Vagina (tissue), 2 donors: ENCODE measurements at places on chromosomes 6 and 20.

DNA sequence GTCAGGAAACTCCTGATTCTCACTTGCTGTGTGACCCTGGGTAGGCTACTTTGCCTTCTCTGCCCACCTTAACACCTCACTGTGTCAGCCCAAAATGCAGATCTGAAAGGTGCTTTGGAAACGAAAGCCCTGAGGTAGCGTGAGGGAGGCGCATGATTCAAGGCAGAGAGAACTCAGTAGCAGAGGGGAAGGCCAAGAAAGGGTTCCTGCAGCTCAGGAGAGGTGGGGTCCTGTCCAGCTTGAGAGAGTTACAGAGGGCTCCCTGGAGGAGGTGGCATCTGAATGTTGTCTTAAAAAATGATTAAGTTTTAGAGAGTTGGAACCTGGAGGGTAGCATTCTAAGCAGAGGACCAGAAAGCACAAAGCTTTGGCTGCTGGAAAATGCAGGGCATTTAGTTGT, 13.6 kb downstream of the TGM2 start:
- no peaks in the 10 kb centered on the region for H3K36me3 ChIP-seq
- no peak overlapping the region for H3K4me3 ChIP-seq
- H3K27ac ChIP-seq = peak overlapping the region; percentile 80
- H3K27me3 ChIP-seq = no peaks in the 10 kb centered on the region

- no peak for DNase-seq
- no peaks in the 10 kb centered on the region for H3K36me3 ChIP-seq
- H3K4me3 ChIP-seq = no peak overlapping the region
Observed at GRCh38 chr20:60583741-60584140, 625.5 kb downstream of the CDH26 start.

- peak overlapping the region; percentile 15 for H3K4me3 ChIP-seq
- peaks cover 74% of the 10 kb centered on the region for H3K4me1 ChIP-seq
- DNase-seq = no peak
Observed at GRCh38 chr20:19886661-19887288, 128.7 kb downstream of the RIN2 start.

GRCh38 chr20:33400812-33401183, 521 bp downstream of the CDK5RAP1 start:
- H3K36me3 ChIP-seq = peaks cover 9% of the 10 kb centered on the region
- H3K4me1 ChIP-seq = peaks cover 40% of the 10 kb centered on the region
- H3K27me3 ChIP-seq = no peaks in the 10 kb centered on the region
- H3K27ac ChIP-seq = peak overlapping the region; percentile 76

GRCh38 chr20:60327971-60328660, 369.9 kb downstream of the CDH26 start:
- no peaks in the 10 kb centered on the region for H3K4me1 ChIP-seq
- no peaks in the 10 kb centered on the region for H3K36me3 ChIP-seq
- DNase-seq = no peak
- no peaks in the 10 kb centered on the region for H3K27me3 ChIP-seq
- no peak overlapping the region for H3K27ac ChIP-seq

DNA sequence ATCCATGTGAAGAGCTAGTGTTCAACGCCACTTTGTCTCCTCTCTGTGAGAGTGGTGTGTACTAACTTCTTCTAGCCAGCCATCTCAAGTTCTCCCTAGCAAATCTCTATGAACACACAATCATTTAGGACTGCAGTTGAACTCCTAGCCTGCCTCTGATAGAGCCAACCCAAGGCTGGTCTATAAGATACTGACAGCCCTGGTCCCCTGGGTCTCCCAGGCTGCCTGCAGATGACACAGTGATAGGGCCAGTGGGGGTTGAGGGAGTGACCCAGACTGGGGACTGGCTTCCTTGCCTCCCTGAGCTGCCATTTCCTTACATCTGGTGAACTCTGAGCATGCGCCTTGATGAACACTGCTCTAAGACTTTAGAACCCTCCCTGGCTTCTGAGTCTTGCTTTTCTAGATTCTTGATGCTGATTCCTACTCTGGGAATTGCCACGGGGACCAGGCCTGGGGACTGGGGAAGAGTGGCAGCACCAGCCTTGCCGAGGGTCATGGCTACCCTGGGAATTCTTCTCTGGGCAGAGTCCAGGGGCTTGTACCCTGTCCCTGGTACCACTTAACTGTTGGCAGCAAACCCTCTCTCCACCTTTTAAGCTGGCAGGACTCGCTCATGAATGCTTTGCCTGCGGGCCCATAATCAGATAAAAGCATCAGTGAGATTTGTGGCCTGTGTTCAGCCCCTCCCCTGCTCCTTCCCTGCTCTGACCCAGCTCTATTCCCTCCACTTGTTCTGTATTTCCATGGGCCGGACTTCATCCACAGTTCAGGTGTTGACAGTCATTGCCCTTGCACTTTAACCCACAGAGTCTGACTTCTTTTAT, 130.8 kb upstream of the CHD6 start:
- no peak for DNase-seq
- H3K4me1 ChIP-seq = no peaks in the 10 kb centered on the region
- H3K27me3 ChIP-seq = no peaks in the 10 kb centered on the region
- H3K4me3 ChIP-seq = no peak overlapping the region
- no peak overlapping the region for H3K27ac ChIP-seq
- H3K36me3 ChIP-seq = no peaks in the 10 kb centered on the region

- no peak for DNase-seq
- no peaks in the 10 kb centered on the region for H3K4me1 ChIP-seq
- no peaks in the 10 kb centered on the region for H3K36me3 ChIP-seq
Observed at GRCh38 chr6:22590423-22590822, 21.1 kb downstream of the HDGFL1 start.

- H3K27me3 ChIP-seq = no peaks in the 10 kb centered on the region
- H3K4me3 ChIP-seq = peak overlapping the region; percentile 29
- no peak for DNase-seq
- H3K36me3 ChIP-seq = no peaks in the 10 kb centered on the region
- H3K27ac ChIP-seq = peak overlapping the region; percentile 31
Observed at GRCh38 chr6:43269273-43270007, 26.2 kb downstream of the TTBK1 start.

DNA sequence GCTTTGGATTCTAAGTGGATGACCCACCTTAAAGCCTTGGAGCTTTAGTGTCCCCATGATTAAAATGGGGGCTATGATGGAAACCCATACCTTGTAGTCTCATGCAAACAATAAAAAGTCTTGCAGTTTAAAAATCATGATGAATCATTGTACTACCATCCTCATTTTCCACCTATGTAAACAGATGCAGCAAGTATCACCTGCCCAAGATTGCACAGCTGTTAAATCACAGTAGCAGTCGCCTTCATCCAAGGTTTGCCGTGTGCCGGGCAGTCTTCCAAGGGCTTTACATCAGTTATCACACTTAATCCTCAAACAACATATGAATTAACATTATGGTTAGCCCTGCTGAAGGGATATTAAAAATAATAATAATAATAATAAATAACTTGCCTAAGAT, 210.3 kb downstream of the FOXA2 start:
- no peaks in the 10 kb centered on the region for H3K4me1 ChIP-seq
- no peak for DNase-seq
- no peaks in the 10 kb centered on the region for H3K36me3 ChIP-seq
- no peaks in the 10 kb centered on the region for H3K27me3 ChIP-seq

GRCh38 chr20:4674672-4675071, 47.0 kb upstream of the PRND start:
- no peaks in the 10 kb centered on the region for H3K27me3 ChIP-seq
- no peak overlapping the region for H3K4me3 ChIP-seq
- DNase-seq = no peak
- H3K4me1 ChIP-seq = no peaks in the 10 kb centered on the region

- H3K27me3 ChIP-seq = no peaks in the 10 kb centered on the region
- peak overlapping the region; percentile 5 for H3K27ac ChIP-seq
- H3K4me3 ChIP-seq = no peak overlapping the region
- DNase-seq = no peak
Observed at GRCh38 chr6:158782432-158783166, 36.6 kb downstream of the EZR start.

- peaks cover 33% of the 10 kb centered on the region for H3K4me1 ChIP-seq
- H3K36me3 ChIP-seq = no peaks in the 10 kb centered on the region
- H3K27ac ChIP-seq = no peak overlapping the region
Observed at GRCh38 chr6:143457563-143458359, 7.2 kb downstream of the PEX3 start.

DNA sequence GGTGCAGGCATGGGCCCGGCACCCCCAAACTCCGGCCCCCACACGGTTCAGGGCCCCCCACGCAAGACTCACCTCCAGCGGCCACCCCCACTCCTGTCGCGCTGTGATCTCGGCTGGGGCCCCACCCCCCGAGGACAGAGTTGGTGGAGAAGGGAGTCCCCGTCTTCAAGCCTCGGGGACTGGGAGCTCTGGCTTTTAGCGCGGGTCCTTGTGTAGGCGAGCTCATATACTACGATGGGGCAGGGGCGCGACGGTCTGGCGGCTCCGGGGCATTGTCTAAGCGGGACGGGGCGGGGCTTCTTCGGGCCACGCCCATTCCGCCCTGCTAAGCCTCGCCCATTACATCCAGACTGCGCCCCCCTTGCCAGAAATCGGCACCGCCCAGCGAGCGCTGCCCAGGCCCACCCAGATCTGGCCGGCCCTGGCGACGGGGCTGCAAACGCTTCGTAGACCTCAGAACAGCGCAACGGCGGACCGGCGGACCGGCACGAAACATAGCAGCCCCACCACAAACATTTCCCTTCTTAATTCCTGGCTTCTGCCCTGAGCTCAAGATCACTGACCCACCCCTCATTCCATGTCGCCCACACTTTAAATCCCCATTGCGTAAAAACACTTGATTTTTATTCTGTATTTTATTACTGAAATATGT, 1.0 kb upstream of the DDAH2 start:
- DNase-seq = no peak

- peaks cover 14% of the 10 kb centered on the region for H3K4me1 ChIP-seq
- H3K4me3 ChIP-seq = no peak overlapping the region
- DNase-seq = peak; percentile 58
- no peaks in the 10 kb centered on the region for H3K36me3 ChIP-seq
- H3K27me3 ChIP-seq = no peaks in the 10 kb centered on the region
- no peak overlapping the region for H3K27ac ChIP-seq
Observed at GRCh38 chr6:3872370-3872854, 23.2 kb downstream of the FAM50B start.

DNA sequence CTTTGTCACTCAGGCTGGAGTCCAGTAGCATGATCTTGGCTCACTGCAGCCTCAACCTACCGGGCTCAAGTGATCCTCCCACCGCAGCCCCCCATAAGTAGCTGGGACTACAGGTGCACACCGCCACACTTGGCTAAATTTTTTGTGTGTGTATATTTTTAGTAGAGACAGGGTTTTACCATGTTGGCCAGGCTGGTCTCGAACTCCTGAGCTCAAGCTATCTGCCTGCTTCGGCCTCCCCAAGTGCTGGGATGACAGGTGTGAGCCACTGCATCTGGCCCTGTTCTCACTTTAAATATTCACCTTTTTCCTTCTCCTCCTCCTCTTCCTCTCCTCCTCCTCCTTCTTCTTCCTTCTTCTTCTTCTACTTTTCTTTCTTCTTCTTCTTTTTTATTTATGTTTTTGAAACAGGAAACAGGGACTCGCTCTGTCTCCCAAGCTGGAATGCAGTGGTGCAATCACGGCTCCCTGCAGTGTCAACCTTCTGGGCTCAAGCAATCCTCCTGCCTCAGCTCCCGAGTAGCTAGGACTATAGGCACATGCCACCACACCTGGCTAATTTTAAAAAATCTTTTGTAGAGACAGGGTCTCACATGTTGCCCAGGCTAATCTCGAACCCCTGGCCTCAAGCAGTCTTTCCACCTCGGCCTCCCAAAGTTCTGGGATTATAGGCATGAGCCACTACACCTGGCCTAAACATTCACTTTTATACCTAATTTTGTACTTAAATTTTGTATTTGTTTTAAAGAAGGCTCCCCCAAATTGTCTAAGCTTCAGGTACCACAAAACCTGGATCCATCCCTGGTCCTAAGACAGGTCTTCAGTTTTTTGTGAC, 47.2 kb upstream of the NCOA3 start:
- no peak overlapping the region for H3K27ac ChIP-seq
- no peaks in the 10 kb centered on the region for H3K36me3 ChIP-seq
- DNase-seq = no peak
- peaks cover 5% of the 10 kb centered on the region for H3K4me1 ChIP-seq
- no peak overlapping the region for H3K4me3 ChIP-seq
- H3K27me3 ChIP-seq = no peaks in the 10 kb centered on the region

GRCh38 chr20:10651227-10651990, 22.4 kb downstream of the JAG1 start:
- no peaks in the 10 kb centered on the region for H3K27me3 ChIP-seq
- H3K4me3 ChIP-seq = no peak overlapping the region
- peaks cover 82% of the 10 kb centered on the region for H3K4me1 ChIP-seq
- no peak for DNase-seq
- peak overlapping the region; percentile 97 for H3K27ac ChIP-seq

DNA sequence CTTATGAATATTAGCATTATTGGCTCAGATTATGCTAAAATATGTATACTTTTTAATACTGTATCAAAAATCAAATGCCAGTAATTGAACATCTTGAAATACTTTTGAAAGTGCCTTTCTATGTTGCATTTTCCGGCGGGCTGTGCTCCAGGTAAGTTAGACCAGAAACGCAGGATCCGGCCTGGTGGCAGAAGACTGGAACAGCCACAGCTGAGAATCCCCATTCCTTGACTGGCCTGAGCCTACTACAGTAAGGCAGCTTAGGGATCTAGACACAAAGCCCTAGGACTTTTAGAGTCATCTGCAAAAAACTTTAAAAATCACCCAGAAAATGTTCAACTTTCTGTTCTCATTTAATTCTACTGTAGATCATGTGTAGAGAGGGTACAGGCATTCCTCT, 138.8 kb upstream of the C6orf118 start:
- H3K27me3 ChIP-seq = no peaks in the 10 kb centered on the region
- H3K36me3 ChIP-seq = no peaks in the 10 kb centered on the region
- H3K27ac ChIP-seq = no peak overlapping the region
- no peaks in the 10 kb centered on the region for H3K4me1 ChIP-seq

GRCh38 chr20:25257130-25257529, 9.2 kb downstream of the PYGB start:
- no peaks in the 10 kb centered on the region for H3K36me3 ChIP-seq
- no peak for DNase-seq
- no peak overlapping the region for H3K27ac ChIP-seq

DNA sequence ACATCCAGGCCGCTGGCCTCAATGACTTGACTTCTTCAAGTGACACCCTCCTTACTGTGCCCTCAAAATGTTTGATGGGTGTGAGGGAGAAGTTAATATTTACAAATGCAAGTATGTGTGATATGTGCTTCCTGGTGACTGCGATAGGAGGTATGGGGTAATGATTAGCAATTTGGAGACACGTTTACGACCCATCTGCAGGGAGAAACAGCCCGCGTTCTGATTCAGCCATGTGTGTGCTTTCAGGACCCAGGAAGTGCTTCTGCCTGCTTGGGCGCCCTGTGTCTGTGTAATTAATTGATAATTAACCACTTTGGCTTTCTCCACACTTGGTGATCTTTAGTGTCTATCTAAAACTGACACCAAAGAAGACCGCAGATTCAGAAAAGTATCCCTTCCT, 25.0 kb downstream of the SIRPA start:
- DNase-seq = no peak
- no peak overlapping the region for H3K4me3 ChIP-seq
- H3K36me3 ChIP-seq = no peaks in the 10 kb centered on the region
